Activated gamma-delta T cell treated with anti-CD3 and anti-CD28 coated beads, Interleukin-2, amount 50 U/mL, for 16 hours (primary cell): ENCODE measurements at places on chromosomes 3 and 15.

DNA sequence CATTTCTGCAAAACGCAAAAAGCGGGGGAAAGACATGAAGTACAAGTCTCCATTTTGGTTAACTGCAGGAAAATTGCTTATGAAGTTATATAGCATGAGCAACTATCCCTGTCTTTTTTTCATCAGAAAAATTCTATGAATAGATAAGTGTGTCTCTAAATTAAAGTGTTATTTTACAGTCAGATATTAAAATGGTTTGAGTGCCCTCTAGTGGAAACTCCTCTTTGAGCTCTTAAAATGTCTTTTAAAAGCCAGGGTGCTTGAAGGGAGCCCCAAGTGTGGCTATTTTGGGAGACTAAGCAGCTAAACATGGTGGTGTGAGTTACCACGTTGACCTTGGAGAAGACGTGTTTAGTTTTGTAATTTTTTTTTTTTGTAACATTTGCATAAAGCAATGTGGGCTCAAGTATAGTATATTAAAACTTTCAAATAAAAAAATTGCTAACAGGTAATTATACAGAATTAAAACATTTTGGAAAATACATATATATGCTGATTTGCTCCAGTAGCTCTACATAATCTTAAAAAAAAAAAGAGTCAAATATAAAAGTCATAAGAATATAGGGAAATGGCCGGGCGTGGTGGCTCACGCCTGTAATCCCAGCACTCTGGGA is 77.2 kb downstream of the PPP2R3A start:
- no peak for DNase-seq

- DNase-seq: no peak
Observed at GRCh38 chr3:23244324-23245041, 41.4 kb downstream of the UBE2E2 start.

DNA sequence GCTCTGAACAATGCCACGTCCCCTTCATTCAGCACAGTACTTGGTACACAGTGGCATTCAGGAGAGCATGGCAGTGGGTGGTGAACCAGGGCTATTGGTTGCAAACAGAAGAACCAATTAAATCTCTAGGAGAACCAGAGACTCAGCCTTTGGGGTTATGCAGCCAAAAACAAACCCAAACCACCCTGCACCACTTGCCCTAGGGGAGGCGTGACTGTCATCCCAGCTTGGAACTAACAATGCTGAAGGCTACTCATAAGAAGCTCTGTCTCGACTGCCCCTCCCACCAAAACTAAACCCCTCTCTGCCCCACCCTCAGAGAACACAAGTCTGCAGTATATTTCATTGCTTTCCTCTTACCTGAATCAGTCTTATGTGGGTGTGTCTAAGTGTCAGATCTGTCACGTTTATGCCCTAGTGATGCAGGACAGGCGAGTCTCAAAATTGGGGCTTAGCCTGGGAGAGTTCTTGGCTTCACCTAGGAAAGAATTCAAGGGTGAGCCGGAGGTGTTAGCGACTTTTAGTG is 15.2 kb upstream of the KLHL40 start:
- no peak for DNase-seq

DNA sequence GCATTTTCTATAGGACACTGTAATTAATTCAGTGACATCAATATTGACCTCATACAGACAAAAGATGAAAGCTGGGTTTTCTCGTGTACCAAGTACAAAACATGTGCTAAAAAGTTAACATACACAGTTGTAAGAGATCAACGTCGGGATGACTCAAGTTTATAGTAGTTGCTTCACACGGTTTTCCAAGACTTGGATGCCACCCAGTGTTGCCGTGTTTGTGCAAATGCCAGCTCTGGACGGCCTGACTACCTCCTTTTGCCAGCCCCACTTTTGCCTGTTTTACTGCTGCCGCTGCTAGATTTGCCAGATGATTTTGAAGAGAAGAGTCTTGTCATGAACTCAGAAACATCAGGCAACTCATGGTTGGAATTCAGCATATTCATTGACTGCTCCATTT is 17.6 kb downstream of the EMC7 start:
- DNase-seq: no peak

- no peak for DNase-seq
Observed at GRCh38 chr15:62068071-62068809, 1.5 kb downstream of the C2CD4A start.

GRCh38 chr15:64731805-64732151 is 43.6 kb downstream of the RBPMS2 start:
- no peak for DNase-seq

DNA sequence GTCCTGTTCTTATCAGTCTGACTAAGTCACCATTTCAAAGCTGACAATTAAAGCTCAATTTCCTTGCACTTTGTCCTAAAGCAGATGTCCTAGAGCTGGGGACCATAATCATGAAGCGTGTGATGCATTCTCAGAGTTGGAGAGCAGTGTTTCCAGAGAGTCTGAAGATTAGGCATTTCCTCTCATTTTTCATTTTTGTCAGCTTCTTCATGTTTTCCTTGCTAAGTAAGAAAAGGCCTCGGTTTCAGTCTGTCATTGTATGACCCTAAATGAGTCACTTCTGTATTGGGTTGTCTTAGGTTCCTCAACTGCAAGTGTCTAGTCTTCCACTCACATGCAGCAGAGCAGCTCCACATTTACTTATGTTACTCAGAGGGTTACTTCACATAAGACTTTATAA is 257.2 kb upstream of the TPRG1 start:
- DNase-seq: no peak

DNA sequence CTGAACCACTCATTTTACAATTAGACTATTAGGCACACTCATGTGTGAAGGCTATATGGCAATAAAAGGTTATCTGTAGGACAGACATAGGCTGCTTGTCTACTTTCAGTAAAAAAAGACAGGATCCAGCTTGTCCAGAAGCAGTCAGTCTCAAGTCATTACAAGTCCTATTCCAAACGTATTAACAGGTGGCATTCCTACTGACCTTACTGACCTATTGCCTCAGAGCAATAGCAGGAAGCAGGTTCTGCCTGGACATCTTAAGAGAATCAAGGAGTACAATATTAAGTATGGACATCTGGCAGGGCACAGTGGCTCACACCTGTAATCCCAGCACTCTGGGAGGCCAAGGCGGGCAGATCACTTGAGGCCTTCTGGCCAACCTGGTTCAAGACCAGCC is 7.0 kb downstream of the CMTM6 start:
- no peak for DNase-seq

DNA sequence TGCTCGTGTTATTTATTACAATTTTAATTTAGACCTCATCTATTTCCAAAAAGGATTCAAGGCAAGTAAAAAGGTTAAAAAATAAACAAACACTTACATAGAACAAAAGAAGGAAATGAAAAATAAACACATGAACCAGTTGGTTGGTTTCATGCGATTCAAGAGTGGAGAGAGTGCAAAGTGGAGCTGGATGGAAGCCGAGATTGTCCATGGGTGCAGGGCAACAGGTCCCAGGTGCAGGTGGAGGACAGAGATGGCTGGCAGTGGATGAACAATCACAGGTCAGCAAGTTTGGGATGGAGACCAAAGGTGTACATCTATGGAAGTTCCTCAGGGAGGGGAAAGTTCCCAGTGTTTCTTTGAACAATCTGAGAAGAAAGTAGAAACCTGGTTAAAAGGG is 11.6 kb upstream of the SEMA5B start:
- DNase-seq: no peak

DNA sequence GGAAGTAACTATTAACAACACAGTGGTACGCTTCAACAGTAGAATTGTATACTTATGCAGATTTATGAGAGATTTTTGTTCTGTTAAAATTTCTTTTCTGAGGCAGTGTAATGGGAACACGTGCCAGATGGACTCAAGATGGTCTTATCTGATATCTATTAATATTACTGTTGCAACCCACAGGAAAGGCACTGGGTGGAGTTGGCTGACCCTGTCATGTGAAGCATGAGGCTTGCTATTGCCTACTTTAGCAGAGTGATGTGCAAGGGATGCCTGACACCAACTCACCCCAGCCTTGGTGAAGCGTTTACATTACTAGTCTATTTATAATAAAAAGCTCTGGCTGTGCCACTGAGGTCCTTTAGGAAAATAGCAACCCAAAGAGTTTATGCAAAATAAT is 19.8 kb upstream of the ARNT2 start:
- no peak for DNase-seq

DNA sequence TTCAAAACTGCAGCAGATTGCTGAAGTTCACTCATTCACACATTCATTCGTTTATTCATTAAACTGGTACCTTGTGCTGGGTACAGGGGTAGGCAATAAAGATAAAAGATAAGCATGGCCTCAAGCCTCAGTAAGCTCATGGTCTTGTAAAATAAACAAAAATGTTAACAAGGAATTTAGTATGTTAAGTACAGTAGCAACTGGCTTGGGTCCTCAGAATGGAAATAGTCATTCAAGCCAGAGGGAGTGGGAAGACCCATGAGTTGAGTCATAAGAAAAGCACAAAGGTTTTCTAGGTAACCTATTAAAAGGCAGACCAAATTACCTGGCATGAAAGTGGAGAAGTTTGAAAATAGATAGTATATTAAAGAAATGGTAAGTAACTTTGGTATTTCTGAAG is 163.3 kb downstream of the CDIN1 start:
- no peak for DNase-seq

- DNase-seq: no peak
Observed at GRCh38 chr3:47377186-47377585, 3.6 kb upstream of the PTPN23 start.

DNA sequence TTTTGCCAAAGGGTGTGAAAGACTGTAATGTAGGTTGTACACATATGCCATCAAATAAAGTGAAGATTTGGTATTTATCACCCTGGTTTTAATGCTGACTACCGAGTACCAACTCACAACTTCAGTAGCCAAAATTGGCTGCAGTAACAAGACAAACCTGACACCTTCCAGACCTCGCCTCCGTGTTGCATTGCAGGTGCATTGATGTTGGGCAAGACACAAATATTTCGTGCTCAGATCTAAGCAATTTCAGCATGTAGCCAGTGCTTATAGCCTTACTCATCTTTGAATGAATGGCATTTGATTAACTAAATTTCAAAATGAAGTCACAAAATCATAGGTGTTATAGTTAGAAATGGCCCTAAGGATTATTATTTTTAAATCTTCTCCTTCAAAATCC is 400.2 kb downstream of the SOX2 start:
- DNase-seq: no peak

DNA sequence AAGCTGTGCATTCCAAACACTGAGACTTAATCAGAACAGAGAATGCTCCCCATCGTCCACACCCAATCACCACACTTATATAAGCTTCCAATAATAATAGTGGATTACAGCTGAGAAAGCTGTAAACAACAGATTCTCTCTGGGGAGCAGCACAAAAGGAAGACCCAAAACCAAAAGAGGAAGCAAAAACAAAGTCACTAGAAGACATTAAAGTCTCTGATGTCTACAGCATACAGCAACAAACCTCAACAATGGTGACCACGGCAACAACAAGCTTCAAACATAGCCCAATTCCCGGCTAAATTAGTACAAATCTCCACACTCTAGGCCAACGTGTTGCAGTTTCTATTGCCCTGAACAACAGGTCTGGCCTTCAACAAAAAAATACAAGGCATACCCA is 37.7 kb downstream of the ZDHHC23 start:
- DNase-seq: no peak

- no peak for DNase-seq
Observed at GRCh38 chr3:20080956-20081554, 40.8 kb downstream of the KAT2B start.

GRCh38 chr3:49493901-49494300 is 23.8 kb downstream of the DAG1 start:
- no peak for DNase-seq
